Thyroid gland (tissue), 4 donors: ENCODE measurements at places on chromosomes 12 and 14. TPM values are rescaled to one million over a fixed set of nuclear protein-coding genes. Genes with fewer than 3 reads are reported as not detected.

Gene ATL1
- 5.4 TPM for total RNA-seq

GRCh38 chr12:121038861-121039668 lies at the start of gene OASL:
OASL (minus strand) TSS chr12:121039246; CDS start chr12:121038971, 275 bp downstream.
- DNase-seq, result peak; percentile 5

Gene ISM2
- not detected for total RNA-seq

DNA sequence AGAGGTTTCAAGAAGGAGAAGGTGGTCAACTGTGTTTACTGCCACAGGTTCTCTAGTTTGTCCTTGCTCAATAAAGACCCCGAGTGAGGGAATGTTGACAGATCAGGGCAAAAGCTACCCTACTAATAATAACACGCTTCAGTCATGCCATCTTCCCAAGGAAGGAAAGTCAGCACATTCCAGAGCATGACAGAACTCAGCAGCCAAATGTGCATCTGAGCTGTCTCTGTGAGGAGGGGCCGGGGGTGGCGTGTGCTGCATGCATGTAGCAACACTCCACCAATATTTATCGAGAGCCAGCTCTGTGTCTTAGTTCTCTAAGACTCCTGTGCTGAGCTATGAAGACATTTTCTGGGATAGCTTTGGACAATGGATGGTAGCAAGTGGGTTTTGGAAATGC lies 260.4 kb downstream of the DPF3 start:
- DNase-seq, result no peak

- no peak for DNase-seq
Observed at GRCh38 chr12:68305278-68305677, 26.9 kb downstream of the MDM1 start.

GRCh38 chr12:129830796-129831195 lies 73.0 kb downstream of the TMEM132D start:
- no peak for DNase-seq

DNA sequence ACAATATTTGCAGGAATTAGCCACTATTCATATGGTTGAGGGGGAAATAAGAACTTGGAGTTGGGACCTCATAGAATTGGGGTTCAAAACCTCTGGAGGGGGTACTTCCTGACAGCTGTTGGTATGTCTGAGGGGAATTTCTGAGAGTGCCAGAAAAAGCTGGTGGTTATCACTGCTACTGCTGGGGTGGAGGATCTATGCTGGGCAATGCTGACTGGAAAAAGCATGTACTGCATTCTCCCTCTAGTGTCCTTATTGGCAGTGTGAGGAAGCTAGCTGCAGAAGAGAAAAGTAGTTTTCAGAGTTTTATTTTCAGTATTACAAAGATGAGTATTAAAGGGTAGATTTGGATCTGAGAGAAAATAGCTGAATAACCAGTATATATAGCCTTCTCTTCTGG lies 88.8 kb downstream of the FUT8 start:
- DNase-seq, result no peak

DNA sequence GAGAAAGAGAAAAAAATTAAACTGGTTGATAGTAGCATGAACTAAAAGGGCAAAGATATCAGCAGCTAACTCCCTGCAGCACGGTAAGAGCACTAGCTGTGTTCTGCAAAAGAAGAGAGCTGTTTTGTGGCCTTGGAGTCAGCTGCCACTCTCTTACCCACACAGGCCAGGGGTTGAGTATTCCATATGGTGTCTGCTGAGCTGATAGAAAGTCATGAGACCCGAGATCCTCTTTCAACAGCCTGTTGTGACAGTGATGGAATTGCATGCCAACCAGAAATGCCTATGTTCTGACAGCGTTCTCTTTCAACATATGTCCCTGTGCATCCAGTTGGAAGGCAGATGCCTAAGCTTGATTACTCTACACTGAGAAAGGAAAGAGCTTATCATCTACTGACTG lies 39.9 kb downstream of the TMTC1 start:
- DNase-seq, result no peak

DNA sequence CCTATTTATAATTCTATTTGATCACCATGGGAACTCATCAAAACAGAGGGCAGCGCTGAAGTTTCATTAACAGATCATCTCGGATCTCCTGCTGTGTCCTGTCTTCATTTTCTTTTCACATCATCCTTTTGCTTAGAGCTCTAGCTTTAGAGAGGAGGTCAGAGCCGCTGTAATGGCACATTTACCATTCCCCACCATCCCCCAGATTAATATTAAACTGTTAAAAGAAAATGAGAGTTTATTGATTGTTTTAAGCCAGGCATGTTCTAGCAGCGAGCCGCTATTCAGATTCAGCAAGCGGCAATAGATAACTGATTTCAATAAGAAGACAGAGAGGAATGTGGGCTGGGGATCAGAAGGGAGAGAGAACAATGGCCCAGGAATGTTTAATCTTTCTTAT lies 308.8 kb downstream of the EGLN3 start:
- no peak for DNase-seq

- no peak for DNase-seq
Observed at GRCh38 chr12:4109826-4110225, 163.7 kb upstream of the CCND2 start.

GRCh38 chr14:89841851-89842250 lies 112.7 kb downstream of the EFCAB11 start:
- no peak for DNase-seq

DNA sequence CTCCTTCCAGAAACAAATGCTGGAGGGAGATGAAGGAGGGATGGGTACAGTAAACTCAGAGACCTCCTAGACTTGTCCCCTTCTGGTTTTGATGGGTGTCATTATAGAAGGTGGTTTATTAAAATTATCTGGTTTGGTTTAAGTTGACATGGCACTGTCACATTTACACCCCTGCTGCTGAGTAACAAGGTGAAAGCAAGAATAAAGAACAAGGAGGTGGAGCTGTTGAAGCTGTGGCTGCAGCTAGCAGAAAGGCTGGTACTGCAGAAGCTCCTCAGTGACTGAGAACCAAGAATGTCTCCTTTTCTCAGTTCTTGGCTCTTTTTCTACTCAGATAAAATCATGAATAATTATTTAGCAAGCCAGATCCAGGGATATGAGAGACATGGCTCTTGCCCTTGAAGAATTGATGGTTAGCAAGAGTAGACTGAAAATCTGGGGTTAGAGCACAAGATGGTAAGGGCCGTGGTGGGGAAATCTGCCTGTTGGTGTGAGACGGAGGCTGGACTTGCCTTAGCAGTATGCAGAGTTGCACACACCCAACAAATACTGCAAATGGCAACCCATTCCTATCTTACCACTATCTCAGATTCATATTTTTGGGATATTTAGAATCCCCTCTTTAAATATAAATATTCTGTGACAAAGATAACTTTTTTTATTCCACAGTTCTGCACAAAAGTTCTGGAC lies at the start of gene GZMH:
TSS of gene GZMH (minus strand) at position 31 of the 690 bp plus-strand sequence. CDS start 72 bp downstream, outside the sequence.
- DNase-seq, result no peak

- no peak for DNase-seq
Observed at GRCh38 chr14:49924852-49925251, 32.0 kb downstream of the ARF6 start.

Gene RNASE7
- not detected for total RNA-seq

Gene SLC17A8
- total RNA-seq, result not detected

GRCh38 chr12:121921066-121921465 lies 2.7 kb downstream of the CFAP251 start:
- no peak for DNase-seq

- no peak for DNase-seq
Observed at GRCh38 chr14:89240414-89240813, 176.6 kb downstream of the FOXN3 start.

DNA sequence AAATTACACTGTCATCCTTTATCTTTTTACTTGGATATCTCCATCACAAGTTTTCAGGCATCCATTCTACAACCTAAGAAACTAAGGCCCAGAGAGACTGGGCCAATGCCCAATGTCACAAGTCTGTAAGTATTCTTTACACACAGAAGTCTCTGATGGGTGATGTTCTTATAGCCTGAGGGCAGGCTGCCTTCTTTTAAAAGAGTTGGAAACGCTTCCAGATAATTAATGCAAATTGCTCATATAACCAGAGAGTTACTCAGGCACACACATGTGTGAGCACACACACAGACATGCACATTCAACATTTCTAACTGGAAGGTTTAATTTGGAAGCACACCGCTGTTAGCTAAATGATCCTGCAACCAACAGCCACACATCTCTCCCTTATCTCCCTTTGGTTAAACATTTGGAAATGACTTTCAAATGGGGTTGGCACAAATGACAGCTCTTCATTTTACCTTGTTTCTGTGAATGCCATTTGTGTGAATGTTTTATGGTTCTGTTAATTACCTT lies 160.8 kb upstream of the TMPO start:
- DNase-seq, result no peak

GRCh38 chr12:125187148-125187745 lies 122.0 kb downstream of the AACS start:
- DNase-seq, result peak; percentile 35

GRCh38 chr14:97428808-97429440 lies 631.7 kb downstream of the VRK1 start:
- no peak for DNase-seq

Gene CMKLR1
- 15.8 TPM for total RNA-seq

- no peak for DNase-seq
Observed at GRCh38 chr12:12938541-12938940, 13.4 kb downstream of the GPRC5D start.

GRCh38 chr12:58323676-58324075 lies 382.3 kb downstream of the ATP23 start:
- DNase-seq, result no peak

GRCh38 chr14:94153750-94154342 lies 20.3 kb upstream of the PPP4R4 start:
- no peak for DNase-seq

- no peak for DNase-seq
Observed at GRCh38 chr12:1815814-1816729, 4.3 kb upstream of the LRTM2 start.

DNA sequence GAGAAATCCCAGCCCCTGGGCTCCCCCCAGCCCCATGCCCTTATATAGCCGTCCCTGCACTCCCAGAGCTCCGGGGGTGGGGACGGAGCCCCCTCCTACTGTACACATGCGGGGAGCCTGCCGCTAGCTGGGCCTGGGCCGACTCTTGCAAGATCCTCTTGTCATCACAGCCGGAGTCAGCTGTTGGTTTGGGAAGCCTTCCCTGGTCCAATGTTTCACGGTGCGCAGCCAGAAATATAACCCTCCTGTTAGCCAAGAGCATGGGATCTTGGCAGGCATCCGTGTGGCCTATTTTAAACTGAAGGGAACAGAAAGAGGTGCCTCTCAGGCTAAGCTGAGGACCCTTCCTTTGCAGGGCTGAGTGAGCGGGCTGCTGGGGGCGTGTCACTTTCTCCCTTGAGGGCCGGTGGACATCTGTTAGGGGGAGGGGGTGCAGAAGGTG lies 175.3 kb downstream of the TSPAN9 start:
- DNase-seq, result peak; percentile 95

GRCh38 chr12:31325524-31325875 lies 450 bp downstream of the SINHCAF start:
- no peak for DNase-seq

- no peak for DNase-seq
Observed at GRCh38 chr14:70359076-70359424, 433 bp downstream of the COX16 start.

DNA sequence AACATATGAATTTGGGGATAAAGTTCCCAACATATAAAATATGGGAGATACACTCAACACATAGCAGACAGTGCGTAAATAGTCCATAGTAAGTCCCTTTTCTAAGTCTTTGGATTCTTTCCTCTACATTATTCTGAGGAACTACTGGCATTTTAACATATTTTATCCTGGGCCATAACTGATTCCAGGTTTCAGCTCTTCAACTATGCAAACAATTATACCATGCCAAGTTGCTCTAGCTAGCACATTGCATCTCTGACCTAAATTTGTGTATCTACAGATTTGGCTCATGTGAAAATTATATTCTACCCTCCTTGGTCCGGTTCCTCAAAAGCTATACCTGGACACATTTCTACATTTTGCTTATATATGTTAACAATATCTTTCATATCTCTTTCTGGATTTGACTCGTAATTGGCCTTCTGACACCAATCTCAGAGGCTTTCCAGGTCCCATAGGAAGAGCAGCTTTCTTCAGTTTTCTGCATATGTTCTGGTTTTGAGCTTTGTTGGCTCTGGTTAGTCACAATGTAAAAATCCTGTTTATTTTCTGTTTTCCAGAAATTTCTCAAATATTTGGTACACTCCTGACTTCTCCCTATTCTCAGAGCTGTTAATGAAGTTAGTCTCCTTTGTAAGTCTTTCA lies 305.4 kb downstream of the BMP4 start:
- no peak for DNase-seq

GRCh38 chr12:109652977-109653264 lies 60.7 kb upstream of the FAM222A start:
- DNase-seq, result no peak

GRCh38 chr12:13790317-13790716 lies 191.1 kb downstream of the GRIN2B start:
- DNase-seq, result no peak

- DNase-seq, result no peak
Observed at GRCh38 chr12:86801439-86801838, 545.2 kb upstream of the MGAT4C start.

- no peak for DNase-seq
Observed at GRCh38 chr12:131861261-131862083, 33.0 kb upstream of the ULK1 start.

DNA sequence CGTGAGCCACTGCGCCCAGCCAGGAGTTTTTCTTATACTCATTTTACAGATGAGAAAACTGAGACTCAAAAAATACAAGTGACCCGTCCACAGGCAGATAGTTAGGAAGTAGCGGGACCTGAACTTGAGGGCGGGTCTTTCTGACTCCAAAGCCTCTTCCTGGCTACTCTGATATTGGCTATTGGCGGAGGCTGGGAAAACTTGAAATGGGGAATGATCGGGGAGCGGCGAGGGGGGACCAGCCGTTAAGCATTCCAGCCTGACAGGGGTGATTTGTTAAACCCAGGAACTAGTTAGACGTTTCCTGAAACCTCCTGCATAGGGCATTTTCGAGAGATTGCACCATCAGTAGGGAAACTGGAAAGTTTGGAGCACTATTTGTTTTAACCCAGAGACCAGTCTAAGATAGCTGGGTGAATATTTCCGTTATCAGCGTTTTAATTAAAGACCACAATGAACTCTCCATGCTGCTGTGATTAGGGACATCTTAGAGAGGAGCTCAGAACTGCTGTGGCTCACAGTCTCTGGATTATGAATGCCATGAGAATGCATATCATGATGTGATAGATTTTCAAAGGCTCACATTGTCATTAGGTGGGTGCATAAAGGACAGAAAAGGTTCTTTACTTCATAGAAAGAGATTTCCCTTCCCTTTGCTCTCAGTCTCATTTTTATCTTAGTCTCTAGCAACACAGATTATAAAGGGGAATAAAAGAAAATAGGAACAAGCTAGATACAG lies 2.5 kb downstream of the NR1H4 start:
- no peak for DNase-seq

GRCh38 chr12:52691076-52691840 lies 11.1 kb upstream of the KRT1 start:
- DNase-seq, result peak; percentile 18

- DNase-seq, result no peak
Observed at GRCh38 chr12:95277139-95277538, 59.5 kb downstream of the VEZT start.

Gene CYP46A1
- total RNA-seq, result 0.54 TPM

- DNase-seq, result no peak
Observed at GRCh38 chr14:99351166-99352007, 79.4 kb upstream of the BCL11B start.
